ENCODE measurements at places on chromosomes 4 and X. TPM values are rescaled to one million over a fixed set of nuclear protein-coding genes. Genes with fewer than 3 reads are reported as not detected.

DNA sequence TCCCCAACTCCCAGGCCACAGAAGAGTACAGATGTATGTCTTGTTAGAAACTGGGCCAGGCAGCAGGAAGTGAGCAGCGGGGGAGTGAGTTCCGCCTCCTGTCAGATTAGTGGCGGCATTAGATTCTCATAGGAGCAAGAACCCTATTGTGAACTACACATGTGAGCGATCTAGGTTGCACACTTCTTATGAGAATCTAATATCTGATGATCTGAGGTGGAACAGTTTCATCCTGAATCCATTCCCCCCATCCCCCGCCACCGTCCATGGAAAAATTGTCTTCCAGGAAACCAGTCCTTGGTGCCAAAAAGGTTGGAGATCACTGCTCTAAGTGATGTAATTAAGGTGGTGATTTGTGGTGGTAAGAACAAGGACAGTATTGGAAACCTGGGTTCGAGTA lies 24.5 kb upstream of the NEXMIF start:
- no peak for DNase-seq
- no peak overlapping the region for H3K4me3 ChIP-seq
- H3K4me1 ChIP-seq: no peaks in the 10 kb centered on the region
- no peaks in the 10 kb centered on the region for H3K36me3 ChIP-seq

GRCh38 chr4:138104284-138104680 lies 137.9 kb downstream of the SLC7A11 start:
- DNase-seq: peak; percentile 27
- H3K27ac ChIP-seq: peak overlapping the region; percentile 34
- H3K27me3 ChIP-seq: no peaks in the 10 kb centered on the region
- no peaks in the 10 kb centered on the region for H3K36me3 ChIP-seq
- H3K4me1 ChIP-seq: peaks cover 7% of the 10 kb centered on the region

The SHROOM4 gene
- total RNA-seq: 0.83 TPM

DNA sequence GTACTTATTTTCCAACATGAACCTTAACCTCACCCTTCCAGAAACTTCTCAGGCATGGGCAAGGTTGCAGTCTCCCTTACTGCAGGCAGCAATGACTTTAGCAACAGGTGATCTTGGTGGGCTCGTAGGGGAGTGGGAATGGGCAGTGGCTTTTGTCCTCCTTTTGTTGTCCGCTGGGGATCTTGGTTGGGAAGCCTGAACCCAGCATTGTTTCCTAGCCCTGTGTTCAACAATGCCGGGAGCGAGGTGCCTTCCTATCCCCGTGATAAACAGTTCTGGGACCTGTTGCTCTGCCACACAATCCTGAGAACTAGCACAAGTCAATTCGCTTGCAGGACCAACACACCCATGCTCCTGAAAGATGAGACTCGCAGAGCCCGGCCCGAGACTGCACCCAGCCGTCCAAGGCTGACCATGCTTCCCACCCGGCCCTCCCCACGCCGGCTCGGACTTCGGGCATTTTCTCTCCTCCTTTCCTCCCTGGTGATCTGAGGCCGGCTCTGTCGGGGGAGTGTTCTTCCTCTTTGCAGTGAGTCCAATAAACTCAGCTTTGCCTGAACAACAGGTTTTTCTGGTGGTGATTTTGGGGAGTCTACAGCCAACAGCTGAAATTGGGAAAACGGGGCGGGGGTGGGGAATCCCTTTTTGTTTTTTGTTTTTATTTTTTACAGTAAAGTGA lies 20.2 kb downstream of the IRAK1 start:
- peaks cover 14% of the 10 kb centered on the region for H3K27me3 ChIP-seq
- no peaks in the 10 kb centered on the region for H3K4me1 ChIP-seq
- H3K36me3 ChIP-seq: no peaks in the 10 kb centered on the region
- DNase-seq: no peak

DNA sequence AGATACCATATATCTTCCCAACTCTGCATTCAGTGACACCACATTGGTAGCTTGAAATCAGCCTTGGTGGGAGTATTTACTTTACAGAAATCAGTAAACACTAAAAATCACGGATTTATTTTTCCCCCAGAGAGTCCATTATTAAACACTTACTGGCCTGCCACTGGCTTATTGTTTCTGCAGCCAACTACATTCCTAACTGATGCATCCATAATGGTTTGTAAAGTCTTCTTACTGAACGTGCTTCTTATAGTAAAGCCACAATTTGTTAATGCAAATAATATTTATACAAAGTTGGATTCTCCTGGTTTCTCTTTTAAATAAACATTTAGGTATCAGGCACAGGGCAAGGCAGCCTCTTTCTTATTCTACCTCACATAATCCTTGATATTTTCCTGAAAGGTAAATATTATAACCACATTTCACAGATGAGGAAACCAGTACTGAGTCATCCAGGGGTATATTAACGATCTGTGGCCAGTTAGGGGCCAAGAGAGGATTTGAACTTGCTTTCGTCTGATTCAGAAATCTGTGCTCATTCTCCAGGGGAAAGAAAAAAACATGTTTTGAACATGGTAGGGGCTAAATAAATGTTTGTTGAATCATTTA lies 136.5 kb downstream of the RAB28 start:
- H3K27me3 ChIP-seq: no peaks in the 10 kb centered on the region
- H3K27ac ChIP-seq: no peak overlapping the region
- H3K4me3 ChIP-seq: no peak overlapping the region
- H3K36me3 ChIP-seq: no peaks in the 10 kb centered on the region
- DNase-seq: no peak

GRCh38 chr4:186584912-186585311 lies 29.5 kb upstream of the MTNR1A start:
- H3K36me3 ChIP-seq: no peaks in the 10 kb centered on the region
- H3K4me3 ChIP-seq: no peak overlapping the region
- no peak for DNase-seq

GRCh38 chr4:48071191-48071590 lies 54.6 kb downstream of the NIPAL1 start:
- no peak overlapping the region for H3K4me3 ChIP-seq
- H3K4me1 ChIP-seq: peaks cover 2% of the 10 kb centered on the region
- no peak for DNase-seq
- H3K27me3 ChIP-seq: no peaks in the 10 kb centered on the region

- no peaks in the 10 kb centered on the region for H3K4me1 ChIP-seq
- no peak for DNase-seq
- H3K27ac ChIP-seq: no peak overlapping the region
Observed at GRCh38 chr4:15402146-15402545, 25.7 kb upstream of the C1QTNF7 start.

- H3K27me3 ChIP-seq: no peaks in the 10 kb centered on the region
- no peak for DNase-seq
- no peak overlapping the region for H3K4me3 ChIP-seq
- H3K27ac ChIP-seq: no peak overlapping the region
- no peaks in the 10 kb centered on the region for H3K36me3 ChIP-seq
Observed at GRCh38 chr4:119671205-119671604, 42.6 kb upstream of the PDE5A start.

The TRAM1L1 gene
- total RNA-seq: 1.4 TPM

The HS3ST1 gene
- 0.32 TPM for total RNA-seq

DNA sequence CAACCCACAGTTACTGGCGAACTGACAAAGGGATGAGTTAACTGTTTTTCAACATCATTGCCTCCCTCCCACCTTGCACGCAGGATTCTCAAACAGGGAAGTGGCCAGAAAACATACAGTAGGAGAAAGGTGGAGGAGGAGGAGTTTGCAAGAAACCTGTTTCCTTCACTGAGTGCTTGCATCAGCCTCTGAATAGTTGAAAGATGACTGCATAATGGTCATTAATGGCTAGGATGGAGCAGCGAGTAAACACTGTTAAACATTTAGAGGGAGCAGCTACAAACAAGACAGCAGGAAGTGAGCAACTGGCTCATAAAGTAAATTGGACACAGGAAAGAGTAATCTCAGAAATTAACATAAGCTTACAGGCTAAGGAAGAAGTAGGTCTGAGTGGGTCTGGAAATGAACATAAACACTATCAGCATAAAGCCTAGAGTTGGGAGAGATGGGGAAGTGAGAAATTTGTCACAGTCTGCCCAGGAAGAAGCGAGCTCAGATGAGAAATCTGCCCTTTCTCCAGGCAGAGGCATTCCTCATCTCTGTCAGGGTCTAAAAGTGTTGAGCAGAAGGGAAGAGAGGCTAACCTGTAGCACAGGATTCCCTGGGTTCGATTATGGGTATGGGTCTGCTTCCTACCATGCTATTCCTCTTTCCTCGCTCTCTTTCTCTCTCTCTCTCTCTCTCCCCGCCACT lies 38.6 kb downstream of the TRPC5OS start:
- no peak for DNase-seq
- H3K27ac ChIP-seq: no peak overlapping the region
- H3K36me3 ChIP-seq: no peaks in the 10 kb centered on the region

DNA sequence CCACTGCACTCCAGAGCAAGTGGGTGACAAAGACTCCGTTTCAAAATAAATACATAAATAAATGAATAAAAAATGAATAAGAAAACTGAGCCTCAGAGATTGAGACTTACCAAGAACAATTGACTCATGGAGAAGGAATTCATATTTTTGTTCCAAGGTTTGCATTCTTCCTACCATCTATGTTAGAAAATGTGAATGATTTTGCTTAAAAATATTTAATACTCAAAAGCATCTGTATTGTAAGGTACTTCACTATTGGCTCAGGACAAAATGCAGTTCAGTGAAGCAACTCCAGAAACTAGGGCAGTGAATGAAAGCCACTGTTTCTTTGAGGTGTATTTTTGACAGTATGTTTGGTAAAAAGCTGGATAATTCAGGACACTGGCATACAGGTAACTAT lies 54.1 kb downstream of the XAGE2 start:
- no peaks in the 10 kb centered on the region for H3K4me1 ChIP-seq
- no peak overlapping the region for H3K27ac ChIP-seq
- H3K36me3 ChIP-seq: no peaks in the 10 kb centered on the region
- DNase-seq: no peak

The PRDM5 gene
- total RNA-seq: 8.9 TPM

DNA sequence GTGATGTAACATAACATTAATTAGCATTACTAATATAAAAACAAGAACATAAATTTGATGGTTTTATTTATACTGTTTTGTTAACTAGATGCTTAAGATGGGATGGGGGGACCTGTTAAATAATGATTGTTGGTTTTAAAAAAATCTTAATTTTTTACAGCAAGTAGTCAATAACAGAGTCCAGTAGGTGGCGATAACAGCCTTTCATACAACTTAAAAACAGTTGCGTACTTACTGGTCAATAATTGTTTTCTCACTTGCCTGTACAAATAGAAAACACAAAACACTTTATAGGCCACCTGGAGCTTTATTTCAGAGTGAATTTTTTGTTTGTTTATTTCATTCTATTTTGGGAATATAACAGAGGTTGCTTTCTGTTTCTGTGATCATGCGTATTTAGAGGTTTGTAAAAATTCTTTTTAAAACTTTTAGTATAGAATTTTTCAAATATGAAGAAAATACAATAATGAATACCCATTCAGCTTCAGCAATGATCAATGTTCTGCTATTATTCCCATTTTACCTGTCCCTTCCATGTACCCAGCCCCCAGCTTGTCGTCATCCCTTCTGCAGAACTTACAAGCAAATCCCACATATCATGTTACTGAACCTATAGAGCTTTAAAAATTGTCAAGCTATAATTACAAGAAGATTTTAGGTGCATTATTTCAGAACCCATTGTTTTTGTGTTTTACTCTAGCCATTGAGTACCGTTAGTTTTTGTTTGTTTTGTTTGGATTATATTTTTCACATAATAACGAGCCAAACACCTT lies 97.1 kb downstream of the MRPL1 start:
- no peaks in the 10 kb centered on the region for H3K36me3 ChIP-seq
- no peak for DNase-seq
- H3K4me1 ChIP-seq: no peaks in the 10 kb centered on the region
- no peak overlapping the region for H3K27ac ChIP-seq

The TCEAL6 gene
- total RNA-seq: not detected

- H3K4me1 ChIP-seq: no peaks in the 10 kb centered on the region
- H3K4me3 ChIP-seq: no peak overlapping the region
- H3K36me3 ChIP-seq: no peaks in the 10 kb centered on the region
- no peaks in the 10 kb centered on the region for H3K27me3 ChIP-seq
Observed at GRCh38 chr4:151629097-151629783, 131.6 kb downstream of the GATB start.

DNA sequence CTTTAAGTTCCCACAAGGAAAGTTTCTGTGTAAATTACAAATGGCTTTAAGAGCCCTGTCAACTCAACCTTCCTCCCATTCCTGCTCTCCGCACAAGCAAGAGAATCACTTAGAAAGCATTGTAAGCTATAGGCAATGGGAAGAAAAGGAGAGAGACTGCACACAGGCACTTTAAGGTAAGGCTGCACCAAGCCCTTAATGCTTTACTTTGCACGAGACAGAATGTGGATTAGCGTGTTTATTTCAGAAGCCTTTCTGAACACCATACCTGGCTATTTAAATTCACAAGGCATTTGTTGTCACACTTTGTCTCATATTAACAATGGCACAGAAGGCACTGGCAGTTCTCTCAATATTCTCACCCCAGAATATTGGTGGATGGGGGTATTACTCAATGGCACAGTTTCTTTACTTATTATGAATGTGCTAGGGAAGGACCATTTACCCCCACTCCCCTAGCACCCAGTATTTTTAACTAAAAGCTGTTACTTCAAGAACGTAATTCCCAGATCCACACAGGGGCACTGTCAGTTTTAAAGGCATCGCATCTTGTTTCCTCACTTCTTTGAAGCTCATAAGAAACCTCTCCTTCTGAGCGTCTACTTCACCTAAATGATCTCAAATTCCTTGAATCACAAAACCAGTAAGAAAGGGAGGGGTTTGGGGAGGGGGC lies 150.0 kb downstream of the MAML3 start:
- H3K4me3 ChIP-seq: peak overlapping the region; percentile 4
- DNase-seq: no peak
- no peaks in the 10 kb centered on the region for H3K27me3 ChIP-seq
- H3K36me3 ChIP-seq: no peaks in the 10 kb centered on the region
- H3K4me1 ChIP-seq: no peaks in the 10 kb centered on the region

The HTN3 gene
- total RNA-seq: not detected

The EXOC1L gene
- not detected for total RNA-seq

The TEX13C gene
- total RNA-seq: not detected

- H3K4me3 ChIP-seq: no peak overlapping the region
- H3K27ac ChIP-seq: no peak overlapping the region
- no peak for DNase-seq
- no peaks in the 10 kb centered on the region for H3K36me3 ChIP-seq
Observed at GRCh38 chr4:80390178-80390577, 54.6 kb downstream of the CFAP299 start.

DNA sequence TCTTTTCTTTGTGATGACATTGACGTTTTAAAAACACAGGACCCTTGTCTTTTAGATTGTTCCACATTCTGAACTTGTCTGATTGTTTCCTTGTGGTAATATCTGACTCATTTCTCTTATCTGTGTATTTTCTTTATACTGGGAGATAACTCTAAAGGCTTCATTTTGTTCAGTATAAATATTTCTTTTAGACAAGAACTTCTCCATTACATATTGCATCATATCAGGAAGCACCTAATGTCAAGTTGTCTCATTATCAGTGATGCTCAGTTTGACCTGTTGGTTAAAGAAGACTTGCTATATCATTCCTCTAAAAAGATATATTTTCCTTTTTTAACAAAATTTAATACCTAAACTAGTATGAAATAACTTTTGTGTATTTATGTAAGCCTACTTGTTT lies 152.3 kb upstream of the BMP3 start:
- no peak for DNase-seq
- H3K4me3 ChIP-seq: no peak overlapping the region
- H3K36me3 ChIP-seq: no peaks in the 10 kb centered on the region

The GIMD1 gene
- not detected for total RNA-seq

The TMPRSS11A gene
- total RNA-seq: not detected

GRCh38 chrX:138929926-138930582 lies 218.5 kb upstream of the FGF13 start:
- H3K36me3 ChIP-seq: no peaks in the 10 kb centered on the region
- DNase-seq: no peak
- H3K4me1 ChIP-seq: no peaks in the 10 kb centered on the region
- no peak overlapping the region for H3K4me3 ChIP-seq
- no peaks in the 10 kb centered on the region for H3K27me3 ChIP-seq

The SLC6A14 gene
- total RNA-seq: 0.38 TPM

The PDZD11 gene
- total RNA-seq: 13.2 TPM

All from pancreas (tissue), 10 donors.